Bronchial epithelial cell (primary cell): ENCODE measurements at places on chromosomes 7 and 10. TPM values are rescaled to one million over a fixed set of nuclear protein-coding genes. Genes with fewer than 3 reads are reported as not detected.

The FAM25G gene
- 1.4 TPM in 1 of 2 replicates, not detected in the other for total RNA-seq

The TRPV5 gene
- total RNA-seq, result under 0.01 TPM in 1 of 2 replicates, not detected in the other

The ADGRA1 gene
- not detected in 2 replicates for total RNA-seq

The PNLIPRP3 gene
- total RNA-seq, result 53.2 and 67.8 TPM in 2 replicates

The CEP55 gene
- 0.53 and 2.0 TPM in 2 replicates for total RNA-seq

The GIMAP8 gene
- total RNA-seq, result under 0.01 TPM in 2 replicates

The PON1 gene
- not detected in 2 replicates for total RNA-seq

The CTAGE6 gene
- total RNA-seq, result 0.13 and 0.26 TPM in 2 replicates

The CTNNA3 gene
- under 0.01 TPM in 1 of 2 replicates, not detected in the other for total RNA-seq
